ENCODE measurements at places on chromosomes 13 and 19.

- no peak for DNase-seq
These were observed 397.8 kb downstream of the FGF14 start for GRCh38 chr13:102003848-102004570.

GRCh38 chr19:54430306-54431254 is 15.3 kb downstream of the TTYH1 start:
- no peak for DNase-seq

DNA sequence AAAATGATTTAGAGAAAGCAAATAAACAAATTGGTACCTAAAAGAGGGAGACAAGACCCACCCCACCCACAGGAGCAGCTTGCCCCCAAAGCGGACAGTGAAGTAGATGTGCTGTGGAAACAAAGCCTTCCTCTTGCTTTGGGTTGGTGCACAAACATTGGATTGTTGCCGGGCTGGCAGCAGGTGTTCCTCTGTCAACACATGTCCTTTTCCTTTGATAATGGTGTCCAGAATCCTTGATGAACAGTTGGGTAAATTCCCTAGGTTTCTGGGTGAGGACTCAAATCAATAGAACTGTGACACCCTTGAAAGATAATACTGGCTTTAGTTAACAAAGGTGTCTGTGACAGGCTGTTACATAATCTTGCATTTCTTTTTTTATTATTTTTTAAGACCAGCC is 311.8 kb downstream of the SPRY2 start:
- no peak for DNase-seq

DNA sequence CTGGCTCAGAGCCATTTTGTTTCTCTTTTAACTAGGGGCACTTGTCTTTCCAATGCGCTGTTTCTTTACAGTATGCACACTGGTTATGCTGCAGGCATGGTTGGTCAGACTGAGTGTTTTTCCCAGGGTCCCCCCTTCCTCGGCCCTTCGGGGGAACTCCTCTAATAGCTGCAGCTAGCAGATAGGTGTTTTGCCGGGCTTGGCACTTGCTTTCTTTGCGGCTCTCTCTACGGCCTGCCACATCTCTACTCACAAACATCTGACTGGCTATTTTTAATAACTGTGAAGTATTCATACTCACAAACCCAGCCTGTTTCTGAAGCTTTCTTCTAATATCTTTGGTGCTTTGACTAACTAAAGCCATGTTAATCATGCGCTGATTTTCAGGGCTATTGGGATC is 89.4 kb downstream of the SLC25A15 start:
- no peak for DNase-seq

DNA sequence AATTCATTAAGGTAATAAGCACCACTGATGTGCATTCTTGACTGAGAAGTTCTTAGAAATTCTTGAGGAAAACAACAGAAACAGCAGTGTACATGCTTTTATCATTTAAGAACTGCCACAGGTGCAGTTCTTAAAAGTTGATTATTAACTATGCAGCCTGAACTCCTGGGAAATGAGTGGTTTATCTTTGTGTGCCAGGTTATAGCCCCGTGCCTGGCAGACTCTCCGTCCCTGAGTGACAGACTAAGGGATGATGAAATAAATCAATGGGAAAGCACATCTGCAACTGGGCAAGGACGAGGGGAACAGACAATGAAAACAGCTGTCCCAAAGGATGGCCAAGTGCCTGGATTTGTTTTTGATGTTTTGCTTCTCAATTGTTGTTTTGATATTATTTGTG is 84.4 kb upstream of the SPATA13 start:
- no peak for DNase-seq

DNA sequence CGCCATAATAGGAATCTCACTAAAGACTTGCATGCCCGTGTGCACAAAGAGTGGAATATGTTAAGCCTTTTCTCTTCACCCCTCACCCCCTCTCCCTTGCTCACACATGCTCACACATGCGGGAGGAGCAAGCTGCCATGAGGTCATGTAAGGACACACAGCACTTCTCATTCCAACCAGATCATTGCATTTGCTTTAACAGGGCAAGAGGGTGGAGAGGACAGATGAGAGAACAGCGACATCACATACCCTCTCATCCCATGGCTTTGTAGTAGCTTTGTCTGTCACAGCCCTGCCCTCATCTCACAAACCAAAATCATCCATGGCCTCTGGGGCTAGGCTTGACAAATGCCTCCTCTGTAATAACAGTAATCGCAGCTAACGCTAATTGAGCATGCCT is 145.6 kb upstream of the FRY start:
- DNase-seq = no peak

DNA sequence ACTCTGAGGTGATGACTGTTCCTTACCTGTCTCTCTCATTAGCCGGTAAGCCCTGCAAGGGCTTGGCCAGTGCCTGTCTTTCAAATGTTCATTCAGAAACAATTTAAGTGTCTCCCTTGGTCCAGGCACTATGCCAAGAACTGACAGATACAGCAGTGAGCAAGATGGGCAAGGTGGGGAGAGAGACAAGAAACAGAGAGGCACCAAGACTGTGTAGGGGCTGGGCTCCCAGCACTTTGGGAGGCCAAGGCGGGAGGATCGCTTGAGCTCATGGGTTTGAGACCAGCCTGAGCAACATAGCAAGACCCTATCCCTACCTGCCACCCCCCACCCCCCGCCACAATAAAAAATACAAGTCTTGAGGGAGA is 1.3 kb upstream of the CCNE1 start:
- DNase-seq = peak; percentile 6

- DNase-seq = no peak
These were observed 15.0 kb upstream of the LMO7 start for GRCh38 chr13:75621147-75621546.

DNA sequence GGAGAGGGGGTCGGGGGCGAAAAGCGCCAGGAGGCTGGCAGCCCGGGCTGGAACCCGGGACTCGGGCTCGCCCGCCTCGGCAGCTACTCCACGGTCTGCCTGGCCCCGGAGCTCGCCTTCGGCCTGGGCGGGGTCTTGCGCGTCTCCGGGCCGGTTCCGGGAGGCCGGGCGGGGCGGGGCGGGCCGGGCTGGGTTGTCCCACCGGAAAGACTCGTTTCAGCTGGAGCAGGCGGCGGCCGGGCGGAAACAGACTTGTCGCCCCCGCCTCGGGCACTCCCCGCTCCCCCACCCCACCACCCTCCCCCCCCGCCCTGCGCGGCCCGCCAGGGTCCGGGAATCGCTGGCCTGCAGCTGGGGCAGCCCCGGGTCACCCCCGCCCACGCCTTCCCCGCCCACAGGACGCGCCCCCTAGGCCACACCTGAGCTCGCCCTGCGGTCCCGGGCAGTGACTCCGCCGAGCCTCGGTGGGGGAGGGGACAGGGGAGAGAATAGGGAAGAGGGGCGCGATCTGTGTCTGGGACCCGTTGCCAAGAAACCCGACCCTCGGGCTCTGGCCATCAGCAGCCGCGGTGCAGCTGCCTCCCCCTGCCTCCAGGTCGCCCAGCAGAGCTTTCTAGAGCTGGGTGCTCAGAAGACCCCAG is 109.4 kb downstream of the KCTD15 start:
- DNase-seq = no peak

DNA sequence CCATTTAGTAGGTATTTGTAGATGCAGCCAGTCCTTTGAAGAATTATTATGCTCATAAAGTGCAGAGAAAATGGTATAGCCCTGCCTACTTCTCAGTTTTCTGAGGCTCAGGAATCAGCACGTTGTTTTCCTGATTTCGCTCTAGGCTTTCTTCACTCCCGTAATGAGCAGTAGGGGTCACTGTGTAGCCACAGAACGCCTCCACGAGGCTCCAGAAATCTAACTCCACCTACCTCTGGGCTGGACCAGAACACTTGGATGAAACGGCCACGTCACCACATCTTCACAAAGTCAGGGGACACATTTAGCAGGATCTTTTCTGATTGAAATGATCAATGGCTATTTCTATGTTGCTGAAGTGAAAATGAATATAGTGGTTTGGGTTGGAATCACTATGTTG is 49.8 kb upstream of the GTF3A start:
- peak; percentile 47 for DNase-seq

- no peak for DNase-seq
These were observed 10.0 kb upstream of the IGFL3 start for GRCh38 chr19:46134527-46134926.

DNA sequence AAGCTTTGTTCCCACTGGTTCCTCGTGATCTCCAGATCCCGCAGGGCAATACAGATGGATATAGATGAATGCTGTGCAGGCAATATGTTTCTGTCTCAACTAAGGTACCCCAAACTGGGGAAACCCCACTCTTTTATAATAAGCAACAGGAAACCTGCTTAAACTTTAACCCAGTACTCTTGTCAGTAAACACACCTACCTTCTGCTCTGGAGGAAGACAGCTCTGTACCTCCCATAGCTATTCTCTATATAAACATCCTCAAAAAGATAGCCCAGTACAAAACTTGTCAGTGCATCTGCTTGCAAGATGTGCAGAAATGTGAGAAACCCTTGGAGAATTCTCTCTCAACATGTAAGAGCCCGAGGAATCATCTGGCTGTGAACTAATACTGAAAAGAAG is 583.6 kb downstream of the OLFM4 start:
- DNase-seq = no peak

- no peak for DNase-seq
These were observed 25.0 kb upstream of the OR1M1 start for GRCh38 chr19:9061879-9062278.

DNA sequence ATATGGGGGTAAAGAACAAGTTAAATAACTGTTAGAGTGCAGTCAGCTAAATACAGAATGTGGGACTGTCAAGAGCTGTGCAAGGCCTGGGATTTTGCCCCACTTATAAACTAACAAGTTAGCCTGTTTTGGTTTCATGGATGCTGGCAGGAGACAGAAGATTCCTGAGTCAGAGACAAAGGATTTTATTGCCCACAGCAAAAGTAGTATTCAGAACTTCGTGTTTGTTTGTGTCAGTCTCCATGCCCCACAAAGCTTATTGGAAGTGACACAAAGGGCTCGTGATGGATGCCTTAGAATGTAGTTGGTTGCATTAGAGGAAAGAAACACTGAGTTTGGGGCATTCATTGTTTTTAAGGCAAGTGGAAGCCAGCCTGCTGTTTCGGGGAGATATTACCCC is 22.2 kb upstream of the SPRYD7 start:
- DNase-seq = no peak

DNA sequence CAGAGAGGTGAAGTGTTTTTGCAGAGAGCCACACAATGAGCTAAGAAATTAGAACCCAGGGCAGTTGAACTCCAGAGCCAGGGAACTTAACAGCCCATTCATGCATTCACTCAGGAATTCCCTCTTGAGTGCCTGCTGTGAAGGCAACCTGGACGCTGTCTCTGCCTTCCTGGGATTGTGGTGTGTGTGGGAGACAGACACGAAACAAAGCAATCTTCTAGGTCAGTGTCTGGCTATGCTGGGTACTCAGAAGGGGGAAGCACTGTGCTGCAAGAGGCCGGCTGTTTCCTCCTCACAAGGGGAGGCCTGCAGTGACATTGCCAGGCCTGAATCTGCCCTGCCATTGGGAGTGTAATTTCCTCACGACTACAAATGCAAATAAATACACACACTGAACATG is 9.7 kb downstream of the BCKDHA start:
- DNase-seq = no peak

- no peak for DNase-seq
These were observed 1340.8 kb downstream of the PCDH9 start for GRCh38 chr13:65889368-65889767.

DNA sequence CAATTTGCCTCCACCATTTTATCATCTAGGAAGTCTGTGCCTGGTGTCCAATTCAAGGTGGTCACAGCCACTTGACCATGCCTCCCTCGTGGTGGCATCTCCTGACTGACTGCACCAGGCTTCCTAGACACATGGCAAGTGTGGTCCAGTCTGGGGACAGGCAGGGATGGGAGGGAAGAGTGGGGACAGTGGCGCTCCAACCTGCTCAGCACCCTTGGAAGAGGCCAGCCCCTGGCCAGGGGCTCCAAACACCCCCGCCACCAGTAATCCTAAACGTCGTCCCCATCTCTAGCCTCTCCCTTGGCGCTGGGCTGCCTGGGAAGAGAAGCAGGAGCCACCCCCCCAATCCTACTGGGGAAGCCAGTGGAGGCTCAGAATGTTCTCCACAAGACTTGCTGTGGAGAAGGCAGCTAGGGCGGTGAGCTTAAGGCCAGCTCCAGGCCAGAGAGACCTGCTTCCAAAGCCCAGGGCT is 2.7 kb downstream of the RPL36 start:
- no peak for DNase-seq

- no peak for DNase-seq
These were observed 691.9 kb downstream of the UQCRFS1 start for GRCh38 chr19:28520998-28521568.

- no peak for DNase-seq
These were observed at the start of gene CHMP2A for GRCh38 chr19:58554494-58555368. Gene CHMP2A (minus strand): TSS chr19:58555105. CDS start chr19:58554212, 893 bp downstream.

GRCh38 chr19:30089086-30089665 is 147.1 kb downstream of the URI1 start:
- no peak for DNase-seq

- DNase-seq = no peak
These were observed 76.7 kb upstream of the GPR183 start for GRCh38 chr13:99383946-99384345.

DNA sequence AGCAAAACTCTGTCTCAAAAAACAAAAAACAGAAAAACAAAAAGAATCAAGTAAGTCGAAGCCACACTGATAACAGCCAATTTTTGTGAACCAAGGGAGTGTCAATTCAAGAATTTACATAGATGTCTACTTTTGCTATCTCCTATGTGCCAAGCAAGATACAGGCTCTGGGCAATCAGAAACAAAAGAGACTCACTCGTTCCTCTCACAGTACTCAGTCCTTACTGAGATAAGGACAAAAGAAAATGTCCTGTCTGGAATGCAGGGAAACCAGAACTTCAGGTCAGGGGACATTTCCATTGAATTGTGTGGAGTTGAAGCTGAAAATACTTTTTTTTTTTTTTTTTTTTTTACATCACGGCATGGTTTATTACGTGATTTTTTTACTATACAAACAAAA is 53.0 kb downstream of the NLRP12 start:
- DNase-seq = no peak

GRCh38 chr13:31282741-31283455 is 83.1 kb downstream of the B3GLCT start:
- no peak for DNase-seq

GRCh38 chr13:24747248-24748060 is 16.5 kb upstream of the RNF17 start:
- no peak for DNase-seq

DNA sequence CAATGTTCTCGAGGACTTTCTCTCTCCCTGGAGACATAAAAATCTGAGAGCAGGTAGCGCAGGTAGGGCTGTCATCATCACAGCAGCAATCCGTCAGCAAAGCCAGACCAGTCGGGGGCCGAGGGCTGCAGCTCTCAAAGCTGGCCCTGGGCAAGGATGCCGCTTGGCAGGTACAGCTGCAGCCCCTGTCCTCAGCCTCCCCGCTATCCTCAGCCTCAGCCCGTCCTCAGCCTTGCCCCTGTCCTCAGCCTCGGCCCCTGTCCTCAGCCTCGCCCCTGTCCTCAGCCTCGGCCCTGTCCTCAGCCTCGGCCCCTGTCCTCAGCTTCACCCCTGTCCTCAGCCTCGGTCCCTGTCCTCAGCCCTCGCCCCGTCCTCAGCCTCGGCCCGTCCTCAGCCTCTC is 10.9 kb downstream of the C13orf46 start:
- DNase-seq = no peak

- DNase-seq = no peak
These were observed 9.1 kb downstream of the UBE2L5 start for GRCh38 chr13:30431269-30431940.
